Mesothelial cell of epicardium (in vitro differentiated cells): ENCODE measurements at places on chromosomes 16 and 17.

DNA sequence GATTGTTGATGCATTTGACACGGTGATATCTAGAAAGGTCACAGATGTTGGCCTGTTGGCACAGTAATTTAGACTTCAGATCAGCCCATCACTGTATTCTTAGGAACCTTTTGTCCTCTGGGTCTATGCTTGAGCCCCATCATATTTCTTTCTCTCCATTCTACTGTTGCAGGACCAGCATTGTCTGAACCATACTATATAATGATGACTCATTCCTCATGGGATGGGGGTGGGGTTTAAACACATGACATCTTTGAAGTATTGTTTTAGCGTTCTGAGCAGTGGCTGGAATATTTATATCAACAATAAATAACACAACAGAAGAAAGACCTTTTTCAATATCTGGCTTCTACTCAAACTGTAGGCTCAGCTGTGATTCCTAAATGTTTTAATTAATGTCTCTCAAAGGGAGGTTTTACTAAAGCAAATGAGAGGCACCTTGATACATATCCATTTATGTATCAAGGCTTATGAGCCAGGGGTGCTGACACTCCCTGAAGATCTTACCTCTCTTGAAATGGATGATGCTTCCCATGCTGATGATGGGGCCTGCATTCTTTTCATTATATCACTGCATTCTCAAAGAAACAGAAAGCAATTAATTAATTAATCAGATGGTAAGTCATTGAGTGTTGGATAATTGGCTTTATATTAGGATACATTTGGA, 379.0 kb upstream of the GOT2 start:
- H3K27ac ChIP-seq = no peak overlapping the region
- peaks cover 6% of the 10 kb centered on the region for H3K27me3 ChIP-seq
- no peak for DNase-seq
- H3K4me3 ChIP-seq = no peak overlapping the region
- no peaks in the 10 kb centered on the region for H3K36me3 ChIP-seq
- no peaks in the 10 kb centered on the region for H3K4me1 ChIP-seq

DNA sequence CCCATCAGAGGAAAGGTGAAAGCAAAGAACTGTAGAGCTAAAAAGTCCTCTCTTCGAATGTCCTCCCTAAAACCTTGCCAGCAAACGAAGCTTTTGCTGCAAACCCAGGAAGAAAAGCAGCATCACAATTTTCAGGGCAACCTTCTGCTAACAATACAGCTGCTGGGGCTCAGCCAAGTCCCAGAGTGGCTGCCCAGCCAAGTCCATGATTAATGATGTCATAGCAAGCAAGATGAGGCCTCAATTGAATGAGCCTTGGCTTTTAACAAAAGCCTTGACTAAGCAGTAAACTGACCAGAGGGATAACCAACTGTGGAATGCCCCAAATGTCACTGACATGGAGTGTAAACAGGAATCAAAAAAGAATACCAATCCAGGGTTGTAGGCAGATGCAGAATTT, 342.7 kb downstream of the PMP22 start:
- no peaks in the 10 kb centered on the region for H3K36me3 ChIP-seq
- no peak overlapping the region for H3K4me3 ChIP-seq
- peaks cover 12% of the 10 kb centered on the region for H3K4me1 ChIP-seq
- H3K27me3 ChIP-seq = peaks cover 14% of the 10 kb centered on the region

- no peak overlapping the region for H3K27ac ChIP-seq
- H3K27me3 ChIP-seq = no peaks in the 10 kb centered on the region
- no peak overlapping the region for H3K4me3 ChIP-seq
- DNase-seq = no peak
- no peaks in the 10 kb centered on the region for H3K4me1 ChIP-seq
- peaks cover 4% of the 10 kb centered on the region for H3K36me3 ChIP-seq
These were observed 217.4 kb upstream of the COX10 start for GRCh38 chr17:13851889-13852288.

DNA sequence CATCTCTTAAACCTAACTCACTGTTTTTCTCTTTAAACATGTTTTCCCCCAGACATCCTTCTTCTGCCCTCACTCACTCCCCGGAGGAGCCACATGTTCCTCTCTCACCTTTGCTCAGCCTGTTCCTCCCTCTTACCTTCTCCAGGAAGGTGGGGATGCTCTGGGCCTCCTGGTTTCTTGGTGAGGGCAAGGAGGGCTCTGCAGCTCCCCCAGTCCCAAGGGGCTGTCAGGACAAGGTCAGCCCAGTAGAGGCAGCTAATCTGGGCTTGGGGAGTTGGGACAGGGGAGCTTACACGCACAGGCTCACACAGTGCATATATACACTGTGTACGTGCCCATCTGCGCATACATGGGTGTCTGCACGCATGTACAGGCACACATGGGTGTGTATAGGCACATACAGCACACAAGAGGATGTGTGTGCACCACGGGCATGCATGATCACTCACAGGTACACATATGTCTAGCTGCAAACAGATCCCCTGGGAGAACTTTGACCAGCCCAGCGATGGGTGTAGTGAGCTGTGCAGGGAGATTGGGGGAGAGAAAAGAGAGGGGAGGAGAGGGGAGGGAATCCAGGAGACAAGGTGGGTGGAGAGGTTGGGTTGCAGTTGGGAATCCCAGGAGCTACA, 28.6 kb upstream of the SPNS3 start:
- peaks cover 3% of the 10 kb centered on the region for H3K4me1 ChIP-seq
- no peak overlapping the region for H3K4me3 ChIP-seq
- DNase-seq = no peak
- H3K27ac ChIP-seq = no peak overlapping the region
- no peaks in the 10 kb centered on the region for H3K36me3 ChIP-seq
- H3K27me3 ChIP-seq = no peaks in the 10 kb centered on the region

GRCh38 chr17:2925011-2925410, 128.8 kb downstream of the RAP1GAP2 start:
- H3K4me3 ChIP-seq = no peak overlapping the region
- no peak for DNase-seq
- peaks cover 17% of the 10 kb centered on the region for H3K4me1 ChIP-seq
- H3K27ac ChIP-seq = no peak overlapping the region

- H3K27me3 ChIP-seq = no peaks in the 10 kb centered on the region
- H3K36me3 ChIP-seq = peaks cover 12% of the 10 kb centered on the region
- no peak overlapping the region for H3K4me3 ChIP-seq
- no peak overlapping the region for H3K27ac ChIP-seq
These were observed 3.2 kb downstream of the ZNF205 start for GRCh38 chr16:3115561-3115960.

- H3K27me3 ChIP-seq = peaks cover 40% of the 10 kb centered on the region
- no peak overlapping the region for H3K4me3 ChIP-seq
- H3K27ac ChIP-seq = no peak overlapping the region
- H3K4me1 ChIP-seq = peaks cover 17% of the 10 kb centered on the region
- H3K36me3 ChIP-seq = no peaks in the 10 kb centered on the region
- no peak for DNase-seq
These were observed 2.9 kb downstream of the TMEM235 start for GRCh38 chr17:78234261-78234865.

- H3K27ac ChIP-seq = no peak overlapping the region
- H3K4me1 ChIP-seq = peaks cover 40% of the 10 kb centered on the region
- DNase-seq = no peak
- no peak overlapping the region for H3K4me3 ChIP-seq
- H3K27me3 ChIP-seq = no peaks in the 10 kb centered on the region
These were observed 30.3 kb downstream of the MPRIP start for GRCh38 chr17:17072546-17072945.
